ENCODE measurements at places on chromosomes 3 and 15.

DNA sequence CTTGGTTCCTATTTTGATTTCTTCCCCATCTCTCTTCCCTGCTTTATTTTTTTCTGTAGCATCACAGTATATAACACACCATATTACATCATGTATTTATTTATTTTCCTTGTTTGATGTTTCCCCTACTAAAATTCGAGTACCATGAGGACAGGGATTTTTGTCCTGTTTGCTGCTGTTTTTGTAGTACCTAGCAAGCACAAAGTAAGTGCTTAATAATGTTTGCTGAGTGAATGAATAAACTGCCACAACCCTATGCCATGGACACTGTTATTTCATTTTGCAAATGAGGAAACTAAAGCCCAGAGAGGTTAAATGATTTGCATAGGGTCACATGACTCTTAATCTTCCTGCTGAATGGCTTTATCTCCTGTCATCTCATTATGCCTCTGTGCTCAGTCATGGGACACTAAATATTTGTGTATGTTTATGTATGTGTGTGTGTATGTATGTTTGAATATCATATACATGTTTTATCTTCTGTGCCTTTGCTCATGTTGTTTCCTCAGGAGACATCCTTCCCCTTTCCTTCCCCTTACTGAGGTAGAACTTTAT is 26.1 kb upstream of the MGA start:
- DNase-seq, result no peak

DNA sequence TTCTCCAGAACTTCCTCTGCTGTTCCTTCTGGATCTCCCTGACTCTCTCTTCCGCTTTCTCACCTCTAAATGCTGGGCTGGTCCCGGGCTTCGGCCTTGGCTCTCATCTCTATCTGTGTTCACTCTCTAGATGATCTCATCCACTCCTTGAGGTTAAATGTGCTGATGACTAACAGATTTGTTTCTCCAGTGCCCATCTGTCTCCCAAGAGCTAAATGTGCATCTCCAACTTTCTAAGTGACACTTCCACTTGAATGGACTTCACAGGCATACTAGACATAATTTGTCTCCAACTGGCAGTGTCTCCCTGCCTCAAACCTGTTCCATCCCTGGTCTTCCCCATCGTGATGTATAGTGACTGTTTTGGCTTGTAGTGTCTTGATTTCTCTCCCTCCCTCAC is 95.3 kb downstream of the ITPR1 start:
- no peak for DNase-seq

- DNase-seq, result no peak
These were observed 8.5 kb downstream of the CGNL1 start for GRCh38 chr15:57384816-57385215.

GRCh38 chr3:10547841-10548783 is 42.7 kb upstream of the ATP2B2 start:
- no peak for DNase-seq

GRCh38 chr15:83356501-83357399 is 72.3 kb upstream of the BNC1 start:
- DNase-seq, result no peak

DNA sequence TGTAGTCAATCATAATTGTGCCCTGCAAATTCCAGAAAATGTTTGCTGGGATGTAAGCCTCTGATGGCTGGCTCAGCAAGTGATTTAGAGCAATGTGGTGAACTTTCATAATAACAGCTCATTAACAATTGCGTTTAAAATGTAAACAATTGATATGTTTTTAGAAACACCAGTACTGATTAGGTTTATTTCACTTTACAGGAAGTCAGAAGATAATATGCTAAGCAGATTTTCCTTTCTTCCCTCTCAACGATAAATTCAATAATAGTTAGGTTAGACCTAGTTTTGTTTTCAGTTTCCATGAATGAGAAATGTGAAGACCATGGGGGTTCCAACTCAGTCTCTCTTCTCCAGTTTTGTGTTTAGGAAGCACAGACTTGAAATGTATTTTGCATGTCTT is 71.0 kb downstream of the FHIT start:
- DNase-seq, result no peak

GRCh38 chr15:40754883-40755811 is at the start of gene RMDN3:
Gene RMDN3 (minus strand): TSS chr15:40755254. CDS start chr15:40754783, 471 bp downstream.
- DNase-seq, result peak; percentile 92

Measured in WERI-Rb-1 (cell line).